G401 (cell line): ENCODE measurements at places on chromosomes 7 and 10. TPM values are rescaled to one million over a fixed set of nuclear protein-coding genes. Genes with fewer than 3 reads are reported as not detected.

- DNase-seq = no peak
Observed at GRCh38 chr7:155365146-155365874, 67.6 kb downstream of the INSIG1 start.

DNA sequence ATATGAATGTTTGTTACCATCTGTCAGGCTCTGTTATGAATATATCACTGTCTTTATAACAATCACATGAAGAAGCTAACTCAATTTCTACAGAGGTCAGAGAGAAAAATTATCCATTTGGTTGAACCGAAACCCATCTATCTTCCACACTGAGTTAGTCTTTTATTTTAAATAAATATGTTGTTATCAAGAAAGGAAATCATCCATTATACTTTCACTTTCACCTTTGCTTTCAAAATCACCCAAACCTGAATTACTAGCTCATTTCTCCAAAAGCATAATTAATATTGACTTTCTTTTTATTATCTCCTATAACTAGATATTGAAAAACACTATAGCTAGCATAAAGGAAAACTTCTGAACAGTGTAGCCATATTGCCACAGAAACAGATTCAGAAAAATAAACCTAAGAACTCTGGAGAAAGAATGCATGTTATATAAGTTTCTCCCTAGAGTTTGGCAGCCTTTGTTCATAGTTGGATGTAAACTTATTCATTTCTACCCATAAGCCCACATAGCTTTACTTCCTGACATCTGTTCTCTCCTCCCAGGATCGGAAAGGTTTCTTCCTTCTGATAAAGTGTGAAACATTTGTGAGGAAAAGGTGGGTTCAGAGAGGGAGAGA is 66.0 kb downstream of the NPSR1 start:
- no peak for DNase-seq

The MYH16 gene
- total RNA-seq = not detected in 2 replicates

The MACC1 gene
- not detected in 2 replicates for total RNA-seq

DNA sequence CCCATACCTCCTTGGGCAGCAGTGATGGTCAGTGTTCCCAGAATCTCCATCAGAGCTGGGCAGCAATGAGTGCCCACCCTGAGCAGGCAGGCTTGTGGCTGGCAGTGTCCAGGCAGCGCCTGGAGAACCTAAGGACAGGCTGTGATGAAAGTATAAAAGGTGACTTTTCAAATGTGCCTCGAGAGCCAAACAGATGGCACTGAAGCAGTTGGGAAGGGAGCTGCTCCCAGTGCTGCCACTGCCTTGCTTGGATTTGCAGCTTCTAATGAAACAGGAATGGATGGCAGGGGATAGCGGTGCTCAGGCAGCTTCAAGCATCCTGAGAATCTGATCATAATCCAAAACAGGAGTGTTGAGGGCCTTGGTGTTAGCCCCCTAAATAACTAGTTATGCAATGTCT is 179.8 kb upstream of the AOAH start:
- peak; percentile 89 for DNase-seq

DNA sequence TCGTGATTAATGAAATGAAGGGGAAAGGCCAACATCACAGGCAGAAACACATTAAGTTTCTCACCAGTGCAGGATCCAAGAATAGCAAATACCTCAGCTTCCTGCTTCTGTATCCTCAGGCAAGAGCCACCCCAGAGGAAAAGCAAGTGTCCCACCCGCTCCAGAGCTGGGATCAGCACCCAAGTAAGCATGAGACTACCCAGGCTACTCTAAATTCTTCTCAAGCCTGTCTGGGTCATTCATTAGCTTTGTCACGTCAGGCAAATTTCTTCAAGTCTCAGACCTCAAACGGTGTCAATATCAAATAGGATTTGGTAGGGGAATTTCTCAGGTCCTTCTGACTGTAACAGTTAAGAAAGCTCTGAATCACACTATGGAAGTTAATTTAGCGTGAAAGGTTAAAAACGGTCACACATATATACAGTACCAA is 59.0 kb downstream of the GNA12 start:
- DNase-seq = no peak

The CSGALNACT2 gene
- total RNA-seq = 4.3 and 9.2 TPM in 2 replicates

- DNase-seq = no peak
Observed at GRCh38 chr7:21371360-21371759, 56.5 kb upstream of the SP4 start.

- peak; percentile 85 for DNase-seq
Observed at GRCh38 chr7:29196191-29196590, 1.6 kb downstream of the CHN2 start.

DNA sequence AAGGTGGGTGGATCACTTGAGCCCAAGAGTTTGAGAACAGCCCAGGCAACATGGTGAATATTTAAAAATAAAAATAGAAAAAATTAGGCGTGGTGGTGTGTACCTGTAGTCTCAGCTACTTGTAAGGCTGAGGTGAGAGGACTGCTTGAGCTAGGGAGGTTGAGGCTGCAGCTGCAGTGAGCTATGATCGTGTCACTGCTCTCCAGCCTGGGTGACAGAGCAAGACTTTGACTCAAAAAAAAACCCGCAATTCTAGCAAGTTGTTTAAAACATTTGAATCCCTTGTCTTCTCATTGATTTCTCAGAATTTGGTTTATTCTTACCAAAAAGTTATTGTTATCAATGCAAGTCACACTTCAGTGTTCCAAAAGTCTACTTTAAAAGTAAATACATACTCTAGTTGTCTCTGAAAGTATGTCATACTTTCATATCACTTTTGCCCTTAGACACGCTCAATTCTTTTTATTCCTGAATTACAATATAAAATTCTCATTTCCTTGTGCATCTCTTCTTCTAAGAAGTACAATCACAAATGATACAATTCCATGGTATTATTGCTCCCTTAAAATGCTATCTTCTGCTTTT is 6.3 kb downstream of the EPC1 start:
- DNase-seq = no peak

- DNase-seq = no peak
Observed at GRCh38 chr10:109978481-109978880, 29.3 kb upstream of the ADD3 start.

The EVX1 gene
- total RNA-seq = not detected in 2 replicates

The VAX1 gene
- total RNA-seq = not detected in 2 replicates

GRCh38 chr10:69538461-69538860 is 34.8 kb downstream of the NEUROG3 start:
- DNase-seq = no peak

DNA sequence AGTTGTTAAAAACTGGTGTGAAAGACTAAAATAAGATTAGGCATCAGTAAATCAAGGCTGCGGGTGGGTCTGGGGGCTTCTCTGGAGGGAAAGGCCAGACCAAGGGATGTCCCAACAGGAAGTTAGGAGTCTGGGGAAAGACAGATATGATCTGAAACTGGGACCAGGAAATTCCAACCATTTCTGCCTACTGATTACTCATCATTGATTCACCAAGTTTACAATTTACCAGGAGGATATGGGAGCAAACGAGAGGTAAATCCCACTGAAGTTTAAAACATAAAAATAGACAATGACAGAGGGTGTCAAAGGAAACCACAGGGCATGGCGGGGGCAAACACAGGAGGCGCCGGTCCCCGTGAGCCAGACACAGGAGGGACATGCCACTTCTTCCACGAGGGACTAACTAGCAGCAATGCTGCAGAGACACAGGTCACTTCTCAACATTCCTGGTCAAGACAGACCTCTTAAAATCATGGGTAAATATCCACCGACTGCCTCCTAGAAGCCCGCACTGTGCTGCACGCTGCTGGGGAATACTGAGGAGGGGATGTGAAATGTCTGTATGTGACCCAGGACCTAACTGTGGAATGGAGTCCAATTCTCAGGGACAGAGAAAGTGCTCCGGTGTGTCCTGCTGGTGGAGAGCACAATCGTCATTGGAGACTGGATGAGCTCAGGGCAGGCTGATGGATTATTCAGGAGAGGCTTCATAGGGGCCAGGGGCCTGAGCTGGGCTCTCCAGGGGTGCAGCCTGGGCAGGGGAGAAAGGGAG is 153.4 kb upstream of the KLF14 start:
- DNase-seq = no peak

The AFAP1L2 gene
- 0.10 TPM in 1 of 2 replicates, not detected in the other for total RNA-seq

The ATP5F1C gene
- total RNA-seq = 463 and 467 TPM in 2 replicates

The EN2 gene
- not detected in 2 replicates for total RNA-seq
